ENCODE measurements at places on chromosomes 5 and 9. TPM values are rescaled to one million over a fixed set of nuclear protein-coding genes. Genes with fewer than 3 reads are reported as not detected.

Gene ANKRD34B
- not detected for total RNA-seq

Gene SEC24A
- 55.4 TPM for total RNA-seq

Gene PTPRD
- 0.04 TPM for total RNA-seq

Gene TXNDC8
- total RNA-seq, result not detected

Gene FOXD4
- 0.22 TPM for total RNA-seq

Gene NPR2
- total RNA-seq, result 11.6 TPM

Gene AGXT2
- not detected for total RNA-seq

Gene RABL6
- total RNA-seq, result 108 TPM

- ATAC-seq, result no peak
Measured at GRCh38 chr9:110536822-110537221, 42.7 kb downstream of the SVEP1 start.

DNA sequence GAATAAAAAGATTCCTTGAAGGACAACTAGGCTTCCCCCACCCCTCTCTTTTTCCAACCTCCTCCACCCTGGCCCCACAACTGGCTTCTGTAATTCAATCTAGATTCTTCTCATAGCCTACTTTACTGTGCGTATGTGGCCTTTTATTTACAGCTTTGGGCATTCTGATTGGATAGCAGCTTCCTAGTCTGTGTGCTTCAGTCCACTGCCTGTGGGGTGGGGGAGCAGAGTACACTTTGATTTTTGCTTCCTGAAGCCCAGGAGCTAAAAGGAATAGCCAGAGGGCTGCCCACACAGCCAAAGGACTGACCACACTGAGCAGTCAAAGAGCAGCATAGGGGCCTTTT lies 30.4 kb downstream of the RUSC2 start:
- no peak for ATAC-seq

DNA sequence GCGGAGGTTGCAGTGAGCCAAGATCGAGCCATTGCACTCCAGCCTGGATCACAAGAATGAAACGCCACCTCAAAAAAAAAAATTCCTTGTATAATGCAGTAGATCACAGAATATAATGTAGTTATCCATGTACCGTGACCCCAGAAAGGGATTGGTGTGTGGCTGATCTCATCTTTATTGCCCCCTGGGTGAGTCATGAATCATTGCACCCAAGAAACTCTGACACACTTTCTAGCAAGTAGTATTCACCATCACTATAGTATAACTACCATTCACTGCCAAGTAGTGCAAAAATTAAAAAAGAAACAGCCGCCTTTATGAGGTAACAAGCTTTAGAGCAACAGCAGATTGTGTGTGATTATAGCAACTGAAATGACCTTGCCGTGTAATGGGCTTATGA lies 23.7 kb upstream of the ANKH start:
- no peak for ATAC-seq

GRCh38 chr9:70114898-70115297 lies 71.2 kb downstream of the MAMDC2 start:
- no peak for ATAC-seq

- ATAC-seq, result no peak
Measured at GRCh38 chr9:4349816-4350418, 50.0 kb upstream of the GLIS3 start.

- ATAC-seq, result no peak
Measured at GRCh38 chr5:127840198-127840524, 137.0 kb downstream of the CCDC192 start.

DNA sequence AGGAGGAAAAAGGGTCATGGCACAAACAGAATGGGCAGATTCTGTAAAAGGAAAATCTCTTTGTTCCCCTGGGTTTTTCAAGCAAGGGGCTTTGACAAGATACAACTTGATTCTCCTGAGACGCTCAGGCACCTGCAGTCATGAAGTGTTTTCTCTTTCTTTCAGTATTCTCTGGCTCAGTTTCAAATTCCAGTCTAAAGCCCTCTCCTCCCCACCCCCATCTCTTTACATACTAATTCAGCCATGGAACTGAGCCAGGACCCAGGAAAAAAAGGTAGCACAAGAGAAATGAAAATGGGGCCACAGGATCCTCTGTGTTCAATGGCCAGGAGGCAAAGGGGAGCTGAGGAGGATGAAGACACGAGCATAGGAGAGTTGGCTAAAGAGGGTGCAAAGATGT lies 408.4 kb downstream of the SPOCK1 start:
- no peak for ATAC-seq

DNA sequence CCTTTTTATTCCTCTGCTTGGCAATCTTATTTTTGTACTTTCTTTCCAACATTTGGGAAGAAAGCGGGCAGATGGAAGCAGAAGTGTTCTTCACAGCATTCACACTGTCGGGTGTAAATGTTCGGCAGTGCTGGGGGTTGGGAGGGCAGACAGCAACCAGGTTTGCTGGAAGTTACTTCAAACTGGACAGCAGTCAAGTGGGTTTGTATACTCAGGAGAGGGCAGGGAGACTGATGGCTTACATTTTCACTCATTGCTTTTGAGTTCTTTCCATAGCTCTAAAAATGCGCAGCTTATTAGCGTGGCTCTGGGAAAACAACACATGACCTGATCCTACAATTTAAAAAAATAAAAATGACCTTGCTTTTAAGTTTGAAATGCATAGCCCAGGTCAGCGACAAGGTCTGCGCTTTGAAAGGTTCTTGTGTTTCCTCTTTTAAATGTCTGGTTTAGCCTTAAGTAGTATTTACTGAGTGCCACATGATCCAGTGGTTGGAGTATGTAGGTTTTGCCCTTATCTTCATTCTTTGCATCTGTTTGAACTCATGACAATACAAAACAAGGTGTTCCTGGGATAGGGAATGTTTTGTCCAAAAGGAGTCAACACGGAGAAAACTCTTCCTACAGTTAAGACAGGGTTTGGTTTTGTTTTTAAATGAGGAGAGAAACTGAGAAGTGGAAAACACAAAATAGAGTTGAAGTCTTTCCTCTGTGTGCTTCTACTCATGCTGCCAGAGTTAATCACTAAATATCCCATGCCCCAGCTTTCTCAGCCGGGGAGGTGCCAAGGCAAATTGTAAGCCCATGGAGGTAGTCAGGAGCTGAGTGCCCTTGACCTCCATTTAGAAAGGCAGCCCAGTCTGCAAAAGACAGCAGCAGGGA lies 132.7 kb upstream of the DMRT1 start:
- ATAC-seq, result no peak

GRCh38 chr5:37495668-37496347 lies 116.7 kb downstream of the WDR70 start:
- ATAC-seq, result no peak

GRCh38 chr9:85515021-85515420 lies 226.7 kb downstream of the AGTPBP1 start:
- no peak for ATAC-seq

DNA sequence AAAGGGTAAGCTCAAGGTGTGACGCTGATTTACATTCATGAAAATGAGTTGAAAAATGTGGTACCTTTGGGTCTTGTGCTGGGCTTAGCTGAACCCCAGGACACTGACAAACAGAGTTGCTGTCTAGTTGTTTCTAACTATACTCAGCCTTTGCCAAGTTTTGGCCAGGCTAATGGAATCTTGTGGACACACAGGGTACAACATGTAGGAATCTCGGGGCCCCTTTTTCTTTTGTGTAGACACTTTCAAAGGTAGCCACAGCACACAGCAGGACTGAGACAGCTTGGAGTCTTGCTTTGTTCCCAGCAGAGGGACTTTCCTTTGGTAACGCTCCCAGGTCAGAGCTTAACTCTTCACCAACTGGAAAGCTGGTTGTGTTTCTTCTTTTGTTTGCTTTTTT lies 7.8 kb downstream of the LIX1 start:
- no peak for ATAC-seq

GRCh38 chr9:106960258-106960657 lies 97.3 kb downstream of the ZNF462 start:
- no peak for ATAC-seq

- no peak for ATAC-seq
Measured at GRCh38 chr9:137070906-137071275, 534 bp upstream of the SAPCD2 start.

DNA sequence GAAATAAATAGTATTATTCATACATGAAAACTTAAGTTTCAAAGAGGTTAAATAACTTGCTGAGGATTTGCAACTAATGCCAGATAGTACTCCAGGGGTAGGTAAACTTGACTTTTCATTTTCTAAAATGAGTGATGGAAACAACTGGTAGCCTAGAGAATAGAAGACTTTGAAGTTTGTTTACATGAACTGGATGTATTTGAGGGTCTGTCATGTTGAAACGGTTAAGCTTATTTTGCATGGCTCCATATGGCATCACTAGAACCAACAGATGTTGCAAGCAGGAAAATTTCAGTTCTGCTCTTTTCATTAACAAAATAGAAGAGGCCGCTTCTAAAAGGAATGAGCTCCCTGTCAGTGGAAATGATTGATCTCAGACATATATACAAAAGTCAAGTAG lies 105.1 kb upstream of the SGCD start:
- no peak for ATAC-seq

DNA sequence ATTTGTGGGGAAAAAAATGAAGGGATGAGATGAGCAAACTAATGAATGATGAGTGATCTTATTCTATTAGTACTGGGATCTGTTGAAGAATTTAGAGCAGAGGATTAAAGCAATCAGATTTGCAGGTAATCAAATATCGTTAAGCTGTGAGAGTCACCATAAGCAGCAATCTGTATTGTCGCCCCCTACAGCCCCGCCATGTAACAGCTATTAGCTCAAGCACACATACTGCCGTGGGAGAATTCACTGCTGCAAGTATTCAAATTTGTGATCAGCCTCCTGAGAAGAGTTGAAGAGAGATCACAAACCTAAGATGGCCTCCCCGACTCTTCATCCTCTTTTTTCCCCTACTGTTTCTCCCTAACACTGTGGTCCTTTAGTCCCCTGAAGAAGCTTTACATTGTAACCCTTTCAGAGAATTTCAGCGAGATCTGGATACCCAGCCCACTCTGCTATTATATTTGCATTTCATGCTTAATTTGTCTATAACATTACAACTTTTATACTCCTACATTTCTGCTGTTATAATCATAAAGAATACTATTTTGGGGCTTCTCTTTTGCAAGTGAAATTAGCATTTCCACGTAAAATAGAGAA lies 28.5 kb upstream of the PHF24 start:
- peak; percentile 34 for ATAC-seq

GRCh38 chr5:77259476-77259875 lies 49.0 kb downstream of the PDE8B start:
- ATAC-seq, result peak; percentile 59

DNA sequence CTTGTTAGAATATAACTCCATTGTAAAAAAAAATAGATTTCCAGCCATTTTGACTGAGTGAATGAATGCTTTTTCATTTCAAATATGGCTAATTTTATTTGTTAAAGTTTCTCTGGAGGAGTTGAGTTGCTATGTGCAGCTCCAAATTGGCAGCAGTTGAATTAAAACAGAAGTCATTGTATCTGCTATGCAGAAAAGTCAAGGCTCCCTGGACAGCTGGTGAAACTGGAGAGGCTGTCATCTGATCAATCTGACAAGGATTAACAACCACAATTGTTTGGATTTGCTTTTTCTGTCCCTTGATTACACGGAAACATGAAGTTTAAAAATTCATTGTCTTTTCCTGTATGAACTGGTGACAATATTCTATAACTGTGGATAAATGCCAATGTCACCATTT lies 713.9 kb downstream of the EFNA5 start:
- ATAC-seq, result no peak

DNA sequence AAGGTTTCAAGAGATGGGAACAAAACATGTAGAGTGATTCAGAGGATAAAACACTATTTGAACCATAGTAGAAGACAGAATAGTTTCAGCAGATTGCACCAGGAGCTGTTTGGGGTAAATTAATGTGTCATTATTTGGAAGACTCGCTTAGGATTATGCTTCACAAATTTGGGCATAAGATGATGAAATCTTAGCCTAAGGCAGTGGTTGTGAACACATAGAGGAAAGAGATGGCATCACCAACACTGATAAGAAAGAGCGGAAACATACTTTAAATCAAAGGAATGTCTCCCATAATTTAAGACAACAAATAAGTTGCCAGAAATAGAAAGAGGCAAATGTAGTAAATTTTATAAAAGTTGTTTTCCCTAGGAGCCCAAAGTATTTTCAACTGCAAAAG lies 66.1 kb upstream of the TBCA start:
- no peak for ATAC-seq

DNA sequence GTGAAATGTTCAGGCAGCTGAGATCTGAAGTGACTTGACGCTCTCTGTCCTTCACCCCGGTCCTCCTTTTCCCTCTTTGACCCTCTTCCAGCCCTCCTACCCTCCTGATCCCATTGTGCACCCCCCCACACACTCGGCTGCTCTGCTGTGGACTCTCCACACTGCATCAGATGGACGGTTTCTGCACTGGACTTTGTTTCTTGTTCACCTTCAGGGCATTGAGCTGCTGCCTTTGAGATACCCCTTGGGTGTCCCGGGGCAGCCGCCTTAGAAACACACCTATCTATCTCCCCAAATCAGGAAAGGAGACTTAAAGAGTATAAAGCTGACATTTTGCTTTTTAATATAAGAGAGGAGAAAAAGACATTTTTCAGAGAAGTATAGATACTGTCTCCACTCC lies 27.5 kb downstream of the AMBP start:
- no peak for ATAC-seq

DNA sequence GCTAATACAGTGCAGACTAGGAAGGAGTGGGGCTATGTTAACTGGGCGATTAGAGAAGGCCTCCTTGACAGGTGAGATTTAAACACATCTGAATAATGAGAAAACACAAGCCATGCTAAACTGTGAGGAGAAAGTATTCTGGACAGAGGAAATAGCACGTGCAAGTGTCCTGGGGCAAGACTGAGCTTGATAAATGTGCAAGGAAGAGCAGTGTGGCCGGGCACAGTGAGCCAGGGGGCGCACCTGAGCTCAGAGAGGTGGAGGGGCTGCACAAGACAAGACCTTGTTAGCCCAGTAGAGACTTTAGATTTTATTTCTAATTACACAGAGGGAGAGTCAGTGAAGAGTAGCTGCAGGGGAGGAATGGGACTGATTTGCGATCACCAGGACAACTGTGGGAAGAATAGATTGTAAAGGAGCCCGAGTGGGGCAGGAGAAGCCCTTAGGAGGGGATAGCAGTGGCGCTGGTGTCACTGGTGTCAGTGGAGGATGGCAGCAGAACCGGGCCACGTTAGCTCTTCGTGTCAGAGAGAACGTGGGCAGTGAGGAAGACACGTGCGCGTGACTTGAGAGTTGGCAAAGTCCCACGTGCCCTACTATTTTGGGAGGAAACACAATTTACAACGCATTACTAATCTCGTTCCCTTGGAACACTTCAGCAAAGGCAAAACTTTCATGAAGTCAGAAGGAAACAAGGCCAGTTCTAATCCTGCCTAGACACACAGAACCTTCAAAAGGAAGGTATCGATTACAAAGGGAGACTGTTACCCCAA lies 17.9 kb upstream of the C5orf47 start:
- ATAC-seq, result no peak

DNA sequence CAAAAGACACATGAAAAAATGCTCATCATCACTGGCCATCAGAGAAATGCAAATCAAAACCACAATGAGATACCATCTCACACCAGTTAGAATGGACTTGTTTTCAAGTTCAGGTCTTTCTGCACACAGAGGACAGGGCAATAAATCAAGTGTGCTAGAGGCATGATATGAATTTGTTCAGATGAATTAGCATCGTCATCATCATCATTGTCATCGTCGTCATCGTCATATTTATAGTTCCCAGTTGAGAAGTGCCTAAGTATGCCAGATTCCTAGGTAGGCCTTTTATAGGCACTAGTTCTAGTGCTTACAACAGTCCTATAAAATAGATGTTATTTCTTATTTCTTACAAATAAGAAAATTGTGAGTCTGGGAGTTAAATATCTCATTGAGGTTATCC lies 34.7 kb upstream of the RASEF start:
- ATAC-seq, result no peak

Measured in activated T-helper 17 cell treated with anti-CD3 and anti-CD28 coated beads, Interleukin-2, amount 50 U/mL, for 72 hours (primary cell).